Activated CD4-positive, alpha-beta T cell treated with anti-CD3 and anti-CD28 coated beads, Interleukin-2, amount 50 U/mL, for 1 hour (primary cell): ENCODE measurements at places on chromosomes 4 and X.

- no peak for DNase-seq
Observed at GRCh38 chr4:111781611-111782010, 363.6 kb upstream of the FAM241A start.

GRCh38 chr4:868421-868820 is 42.5 kb upstream of the CPLX1 start:
- no peak for DNase-seq

GRCh38 chrX:103831342-103831802 is 685 bp downstream of the RAB9B start:
- DNase-seq = peak; percentile 53

- no peak for DNase-seq
Observed at GRCh38 chrX:153648358-153649177, 1.6 kb downstream of the DUSP9 start.

DNA sequence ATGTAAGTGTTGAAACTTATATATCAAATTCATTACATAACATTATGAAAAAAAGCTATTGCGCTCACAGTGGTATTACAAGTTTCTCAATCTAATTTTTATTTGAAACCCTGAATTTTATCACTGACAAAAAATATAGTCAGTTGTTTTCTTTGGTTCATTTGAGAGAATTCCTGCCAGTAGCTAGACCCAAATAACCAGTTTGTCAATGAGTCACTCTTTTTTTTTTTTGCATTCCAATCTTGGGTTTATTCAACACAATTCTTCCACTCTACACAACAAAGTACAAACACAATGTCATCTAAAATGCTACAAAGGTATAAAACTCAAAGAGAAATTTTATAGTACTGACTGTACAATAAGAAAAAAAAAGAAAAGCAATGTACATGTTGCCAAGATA is 13.1 kb downstream of the HPF1 start:
- no peak for DNase-seq

- no peak for DNase-seq
Observed at GRCh38 chr4:184347251-184348239, 126.8 kb downstream of the IRF2 start.

DNA sequence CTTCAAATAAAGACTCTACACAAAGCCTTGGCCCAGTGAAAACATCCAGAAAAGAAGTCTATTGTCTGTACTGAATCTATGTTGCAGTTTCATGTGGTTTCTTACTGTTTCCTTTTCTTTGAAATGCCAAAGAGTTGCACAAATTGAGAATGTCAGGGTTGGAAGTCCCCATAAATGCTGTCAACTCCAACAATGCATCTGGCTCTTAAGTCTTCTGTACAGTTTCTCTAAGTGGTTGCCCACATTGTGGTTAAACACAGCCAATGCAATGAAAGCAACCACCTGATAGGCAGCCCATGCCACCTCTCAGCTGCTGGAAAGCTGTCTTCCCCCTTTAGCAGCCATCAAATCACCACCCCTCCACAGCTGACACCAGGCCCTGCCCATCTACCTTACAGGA is 67.2 kb upstream of the C1GALT1C1 start:
- peak; percentile 4 for DNase-seq

DNA sequence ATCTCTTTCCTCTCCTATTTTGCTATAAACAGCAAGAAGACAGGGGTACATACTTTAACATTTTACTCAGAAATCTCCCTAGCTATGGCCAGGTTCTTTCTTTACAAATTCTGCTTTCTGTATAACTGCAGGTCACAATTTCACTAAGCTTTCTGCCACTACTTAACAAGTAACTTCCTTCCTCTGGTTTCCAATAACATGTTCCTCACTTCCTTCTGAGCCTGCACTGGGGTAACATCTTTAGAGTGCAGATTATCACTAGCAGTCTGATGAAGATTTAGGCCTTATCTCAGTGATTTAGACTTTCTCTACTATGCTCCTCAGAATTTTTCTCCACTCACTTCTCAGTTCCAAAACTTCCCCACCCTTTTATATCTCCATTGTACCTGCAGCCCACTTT is 1930.5 kb upstream of the AGA start:
- DNase-seq = no peak

GRCh38 chr4:57403591-57403990 is 293.4 kb upstream of the IGFBP7 start:
- DNase-seq = no peak

- no peak for DNase-seq
Observed at GRCh38 chrX:137566746-137567679, 1.1 kb downstream of the ZIC3 start.

- DNase-seq = no peak
Observed at GRCh38 chr4:72631296-72631695, 62.3 kb upstream of the ADAMTS3 start.

- no peak for DNase-seq
Observed at GRCh38 chrX:1390621-1391369, 1.1 kb downstream of the SLC25A6 start.

GRCh38 chr4:63036159-63036866 is 1372.9 kb downstream of the TECRL start:
- no peak for DNase-seq

DNA sequence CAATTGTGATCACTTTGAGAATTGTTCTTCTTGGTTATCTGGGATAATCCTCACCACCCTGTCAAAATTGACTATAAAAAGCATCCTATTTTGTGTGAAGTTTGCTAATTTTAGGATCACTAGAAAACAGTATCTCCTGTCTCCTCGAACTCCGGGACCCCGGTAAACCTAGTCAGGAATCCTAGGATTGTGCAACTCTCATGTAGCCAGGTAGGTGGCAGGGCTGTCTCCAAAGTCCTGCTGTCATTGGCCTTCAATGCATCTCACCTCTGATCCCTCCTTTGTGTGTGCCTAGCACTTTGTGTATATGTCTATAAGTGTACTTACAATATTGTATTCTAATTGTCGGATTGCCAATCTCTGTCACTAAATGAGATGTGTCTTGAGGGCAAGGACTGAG is 1564.8 kb downstream of the RPA4 start:
- no peak for DNase-seq

- DNase-seq = no peak
Observed at GRCh38 chrX:136731207-136731782, 49.4 kb downstream of the ARHGEF6 start.

DNA sequence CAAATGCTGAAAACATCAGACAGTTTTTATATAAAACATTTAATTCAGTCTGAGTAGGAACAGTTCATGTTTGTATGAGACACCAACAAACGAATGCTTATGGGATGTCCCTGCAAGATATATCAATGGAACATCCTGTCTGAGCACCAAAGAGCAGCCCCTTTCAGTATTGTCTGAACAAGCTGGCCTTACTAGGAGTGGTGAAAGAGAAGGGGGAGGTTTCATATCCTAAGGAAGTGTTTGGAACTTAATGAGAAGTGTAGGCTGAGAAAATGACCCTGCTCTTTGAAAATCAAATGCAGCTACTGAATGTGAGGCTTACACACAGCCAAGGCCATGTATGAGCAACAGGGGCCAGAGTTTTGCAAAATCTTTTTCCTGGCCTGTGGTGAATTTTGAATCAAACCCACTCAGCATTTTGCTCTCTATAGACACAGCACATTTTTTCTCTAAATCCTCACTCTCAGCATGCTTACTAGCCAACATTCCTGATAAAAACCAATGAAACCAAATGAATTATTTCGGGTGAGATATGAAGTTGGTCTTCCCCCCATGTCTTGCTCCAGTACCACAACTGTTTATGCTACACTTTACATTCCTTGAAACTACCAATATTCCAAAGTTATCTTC is 119.4 kb downstream of the LUZP4 start:
- no peak for DNase-seq

- DNase-seq = no peak
Observed at GRCh38 chr4:182604161-182604622, 313.0 kb downstream of the DCTD start.

DNA sequence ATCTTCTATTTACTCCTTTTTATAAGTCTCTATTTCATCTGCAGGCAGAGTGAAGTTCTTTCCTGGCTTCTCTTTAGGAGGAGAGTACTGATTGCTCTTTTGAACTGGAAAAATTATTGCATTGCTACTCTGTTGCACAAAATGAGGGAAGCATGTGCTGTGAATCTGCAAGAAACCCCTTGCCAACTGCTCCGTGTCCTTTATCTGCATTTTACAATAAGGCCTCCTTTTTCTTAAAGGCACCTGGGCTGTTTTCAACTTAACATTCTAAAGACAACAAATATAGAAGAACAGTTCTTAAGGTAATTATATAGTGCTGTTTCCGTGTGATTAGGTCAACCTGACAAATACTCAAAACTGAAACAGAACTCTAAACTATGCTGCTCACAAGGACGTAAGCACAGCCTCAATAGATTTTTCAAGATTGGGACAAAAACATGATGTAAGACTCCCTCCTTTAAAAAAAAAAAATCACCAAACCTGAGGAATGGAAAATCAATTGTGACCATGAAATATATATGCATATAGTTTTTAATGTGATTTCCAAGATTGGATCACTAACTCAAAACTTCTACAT is 716.6 kb upstream of the INTU start:
- DNase-seq = no peak

DNA sequence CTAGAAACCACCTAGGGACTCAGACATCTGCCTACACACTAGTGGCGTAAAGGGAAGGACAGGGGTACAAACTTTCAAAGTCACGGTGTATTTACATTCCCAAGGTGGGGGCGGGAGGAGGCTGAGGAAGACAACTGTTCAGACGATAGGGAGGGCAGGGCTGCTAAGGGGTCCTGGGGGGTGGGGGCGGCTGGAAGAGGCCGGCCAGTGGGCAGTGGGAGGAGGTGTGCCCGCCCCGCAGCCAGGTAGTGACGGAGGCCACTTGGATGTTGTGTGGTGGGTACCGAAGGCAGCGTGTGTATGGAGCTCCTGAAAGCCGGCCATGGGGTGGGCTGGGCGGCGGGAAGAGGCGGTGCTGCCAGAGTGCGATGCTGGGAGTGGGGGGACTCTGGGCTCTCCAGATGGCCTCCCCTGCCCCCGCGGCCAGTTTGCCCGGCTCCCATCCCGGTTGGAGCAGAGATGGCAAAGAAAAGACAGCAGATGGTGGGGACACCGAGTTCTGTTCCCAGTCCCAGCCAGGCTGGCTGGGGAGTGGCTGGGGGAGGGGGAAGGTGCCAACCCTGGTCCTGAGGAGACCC is 24.2 kb downstream of the L1CAM start:
- DNase-seq = no peak

DNA sequence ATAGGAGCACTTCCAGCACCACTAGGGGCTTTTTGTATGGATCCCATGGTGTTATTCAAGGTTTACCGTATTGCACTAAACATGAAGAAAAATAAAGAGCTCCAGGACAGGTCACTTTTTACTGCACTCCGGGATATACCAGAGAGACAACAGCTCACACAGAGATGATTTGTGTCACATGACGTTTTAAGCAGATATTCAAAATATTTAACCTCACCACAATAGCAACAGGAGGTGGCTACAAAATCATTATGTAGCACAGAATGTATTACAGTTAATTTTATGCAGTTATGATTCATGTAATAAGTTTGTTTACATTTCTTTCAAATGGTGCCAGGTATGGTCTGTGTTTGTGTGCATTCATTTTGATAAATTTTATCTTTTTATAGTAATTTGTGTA is 100.6 kb downstream of the LUZP4 start:
- no peak for DNase-seq

- DNase-seq = no peak
Observed at GRCh38 chr4:128153800-128154199, 92.7 kb downstream of the LARP1B start.

DNA sequence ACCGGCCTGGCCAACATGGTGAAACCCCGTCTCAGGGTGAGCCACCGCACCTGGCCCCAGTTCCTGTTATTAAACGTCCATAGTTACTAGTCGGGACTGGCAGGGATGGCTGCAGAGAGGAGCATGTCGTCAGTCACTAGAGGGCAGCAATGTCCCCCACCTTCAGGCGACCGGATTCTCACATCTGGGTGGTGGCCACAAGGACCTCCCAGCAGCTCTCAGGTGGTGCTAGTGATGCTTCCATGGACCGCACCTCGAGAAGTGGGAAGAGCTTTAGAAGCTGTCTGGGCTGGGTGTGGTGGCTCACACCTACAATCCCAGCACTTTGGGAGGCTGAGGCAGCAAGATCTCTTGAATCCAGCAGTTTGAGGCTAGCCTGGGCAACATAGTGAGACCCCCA is 13.3 kb upstream of the IL3RA start:
- DNase-seq = peak; percentile 40

DNA sequence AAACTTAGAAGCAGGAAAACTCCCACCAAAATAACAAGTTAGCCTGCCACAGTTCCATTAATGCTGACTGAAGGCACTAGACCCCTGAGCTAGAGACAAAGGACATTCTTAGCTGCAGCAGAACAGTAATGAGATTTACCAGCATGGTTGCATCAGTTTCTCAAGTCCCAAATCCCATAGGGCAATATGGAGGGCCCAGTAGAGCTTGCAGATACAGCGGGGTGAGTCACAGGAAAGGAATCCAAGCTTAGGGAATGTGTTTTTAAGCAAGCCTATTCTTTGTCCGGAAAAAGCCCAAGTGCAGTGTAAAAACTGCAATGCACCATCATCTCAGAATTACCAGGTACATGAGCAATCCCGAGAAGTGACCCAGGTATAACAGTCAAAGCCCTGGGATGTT is 51.3 kb upstream of the EXOC1L start:
- DNase-seq = no peak

DNA sequence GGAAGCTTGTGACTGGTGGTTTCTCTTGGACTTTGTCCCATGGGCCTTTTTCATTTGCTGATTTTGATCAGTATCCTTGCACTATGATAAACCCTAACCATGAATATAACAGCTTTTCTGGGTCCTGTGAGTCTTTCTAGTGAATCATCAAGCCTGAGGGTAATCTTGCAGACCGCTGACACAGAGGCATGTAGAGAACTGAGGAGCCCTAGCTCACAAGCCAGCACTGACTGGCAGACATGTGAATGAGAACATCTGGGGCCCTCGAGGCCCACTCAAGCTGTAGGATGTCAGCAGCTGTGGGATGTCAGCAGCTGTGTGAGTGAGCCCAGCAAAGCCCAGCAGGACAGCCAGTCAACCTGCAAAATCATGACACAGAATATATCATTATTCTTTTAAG is 36.7 kb downstream of the HMGB3 start:
- DNase-seq = no peak

DNA sequence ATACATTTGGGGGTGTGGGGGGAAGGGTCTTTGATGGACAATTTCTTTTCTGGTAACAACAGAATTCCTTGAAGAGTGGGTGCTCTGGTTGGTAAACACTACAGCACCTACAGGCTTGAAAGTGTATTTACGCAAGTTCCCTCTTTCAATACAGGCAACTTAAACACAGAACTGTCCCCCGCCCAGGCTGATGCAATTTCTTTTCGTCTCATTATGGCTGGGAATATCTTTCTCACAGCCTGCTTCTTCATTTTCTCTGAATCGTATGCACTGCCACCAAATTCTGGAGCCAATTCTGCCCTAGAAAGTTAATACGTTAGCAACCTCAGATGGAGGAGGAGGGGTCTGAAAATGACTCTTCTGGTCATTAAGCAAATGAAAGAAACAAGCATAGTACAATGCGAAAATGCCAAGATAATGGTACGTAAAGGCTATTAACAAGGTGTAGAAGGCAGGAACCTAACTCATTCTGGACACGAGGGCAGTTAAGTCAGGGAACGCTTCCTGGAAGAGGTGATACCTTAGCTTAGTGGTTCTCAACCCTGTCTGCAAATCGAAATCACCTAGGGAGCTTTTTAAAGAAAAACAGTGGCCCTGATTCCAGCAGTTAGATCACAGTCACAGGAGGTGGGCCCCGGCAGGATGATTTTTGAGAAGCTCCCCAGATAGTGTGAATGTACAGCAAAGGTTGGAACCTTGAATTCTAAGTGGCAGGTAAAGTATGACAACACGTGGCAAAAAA is 1.0 kb downstream of the AGA start:
- no peak for DNase-seq
